Inflammatory macrophage treated with lipopolysaccharide for 4 hours (primary cell): ENCODE measurements at places on chromosomes 4 and X.

GRCh38 chr4:122010610-122011009, 58.8 kb upstream of the TRPC3 start:
- DNase-seq: no peak

DNA sequence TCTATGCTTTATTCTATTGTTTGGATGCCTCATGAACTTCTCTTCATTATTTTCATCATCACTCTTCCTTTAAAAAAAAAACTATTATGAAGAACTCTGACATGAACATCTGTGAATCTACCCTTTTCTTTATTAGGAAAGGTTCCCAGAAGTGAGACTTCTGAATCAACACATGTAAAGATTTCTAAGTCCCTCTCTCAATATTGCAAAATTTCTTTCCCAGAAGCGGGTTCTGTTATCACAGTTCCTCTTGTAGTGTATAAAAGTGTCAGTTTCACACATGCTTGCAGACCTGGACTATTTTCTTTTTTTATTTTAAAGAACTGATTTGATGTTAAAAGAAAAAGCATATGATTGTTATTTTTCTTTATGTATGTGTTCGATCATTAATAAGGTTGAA, 330.8 kb upstream of the KLF3 start:
- DNase-seq: peak; percentile 82

DNA sequence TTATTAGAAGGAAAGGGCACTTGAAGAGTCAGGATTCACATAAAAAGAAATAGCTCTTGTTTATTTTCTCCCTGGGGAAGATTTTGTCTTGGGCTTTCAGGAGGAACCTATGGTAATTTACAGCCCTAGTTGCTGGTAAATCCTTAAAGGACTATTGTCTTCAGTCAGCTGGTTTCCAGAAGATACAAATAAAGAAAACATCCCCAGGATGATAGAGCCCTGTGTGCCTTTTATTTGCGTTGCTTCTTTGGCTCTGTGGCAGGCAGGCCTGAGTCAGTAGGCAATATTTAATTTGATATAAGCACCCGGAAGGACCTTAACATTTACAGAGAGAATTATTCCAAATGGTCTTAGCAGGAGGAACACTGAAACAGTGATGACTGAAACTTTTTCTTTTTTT, 131.0 kb upstream of the SLC34A2 start:
- no peak for DNase-seq

DNA sequence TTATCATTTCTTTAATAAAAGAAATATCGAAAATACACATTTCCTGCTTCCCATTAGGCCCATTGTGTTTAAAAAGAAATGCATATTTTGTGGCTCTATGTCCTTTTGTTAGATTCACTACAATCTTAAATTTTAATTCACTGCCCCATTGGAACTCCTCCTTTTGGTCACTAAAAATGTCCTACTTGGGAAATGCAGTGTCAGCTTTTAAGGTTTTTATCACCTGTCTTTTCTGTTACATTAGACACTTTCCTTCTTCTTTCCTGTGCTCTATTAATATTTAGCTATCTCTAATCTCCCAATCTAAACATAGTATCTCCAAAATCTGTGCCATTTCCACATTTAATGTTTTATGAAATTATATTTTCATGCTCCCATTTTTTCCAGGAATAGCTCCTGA, 164.9 kb upstream of the SPOCK3 start:
- no peak for DNase-seq

DNA sequence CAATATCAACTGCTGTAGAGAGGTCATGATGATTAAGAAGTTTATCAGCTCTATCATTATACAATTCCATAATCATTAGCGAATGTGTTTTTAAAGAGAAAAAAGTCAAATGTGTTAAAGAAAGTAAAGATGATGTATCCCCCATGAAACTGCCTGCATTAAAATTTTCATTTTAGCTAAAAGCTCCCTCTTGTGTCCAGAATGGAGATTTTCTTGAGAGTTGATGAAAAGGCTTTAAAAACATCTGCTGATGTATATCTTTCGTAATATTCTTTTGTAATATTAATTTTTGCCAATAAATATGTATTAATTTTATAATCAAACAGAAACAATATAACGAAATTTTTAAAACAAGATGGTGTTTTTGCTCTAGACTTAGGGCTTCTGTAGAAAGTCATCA, 52.1 kb upstream of the LHFPL1 start:
- DNase-seq: peak; percentile 11

DNA sequence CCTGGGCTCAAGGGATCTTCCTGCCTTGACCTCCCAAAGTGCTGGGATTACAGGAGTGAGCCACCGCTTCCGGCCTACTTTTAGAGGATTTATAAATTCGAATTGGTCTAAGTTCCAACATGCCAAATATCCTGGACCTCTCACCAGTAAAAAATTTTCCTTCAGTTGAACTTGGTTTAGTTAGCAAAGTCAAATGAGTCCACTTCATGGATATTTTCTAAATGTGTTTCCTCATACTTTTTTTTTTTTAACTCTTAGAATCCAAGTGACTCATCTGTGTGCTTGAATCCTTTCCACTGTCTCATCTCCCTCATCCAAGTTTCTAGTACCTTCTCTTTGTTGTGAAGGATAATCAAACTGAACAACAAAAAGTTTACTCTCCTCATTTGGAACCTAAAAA, 49.7 kb downstream of the RBM47 start:
- no peak for DNase-seq

- no peak for DNase-seq
These were observed 350.3 kb downstream of the PTTG2 start for GRCh38 chr4:38310446-38311043.

DNA sequence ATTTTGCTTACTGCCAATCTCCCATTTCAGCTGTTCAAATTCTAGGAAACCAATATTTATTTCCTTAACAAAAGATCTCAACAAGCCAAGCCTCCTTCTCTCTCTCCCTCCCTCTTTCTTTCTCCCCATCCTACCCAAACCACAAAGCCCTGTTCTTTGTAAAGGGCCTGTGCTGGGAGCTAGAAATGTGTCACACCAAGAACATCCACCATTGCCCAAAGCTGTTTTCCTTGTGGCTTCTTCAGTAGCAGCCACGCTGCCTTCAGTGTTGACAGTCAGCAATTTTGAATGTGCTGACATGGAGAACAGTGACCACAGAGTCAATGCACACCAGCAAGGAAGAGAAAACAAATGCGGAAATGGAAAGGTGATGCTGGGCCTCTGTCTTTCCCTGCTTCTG, 203.0 kb downstream of the MAML3 start:
- DNase-seq: peak; percentile 19
